ENCODE measurements at places on chromosomes 13 and 19.

DNA sequence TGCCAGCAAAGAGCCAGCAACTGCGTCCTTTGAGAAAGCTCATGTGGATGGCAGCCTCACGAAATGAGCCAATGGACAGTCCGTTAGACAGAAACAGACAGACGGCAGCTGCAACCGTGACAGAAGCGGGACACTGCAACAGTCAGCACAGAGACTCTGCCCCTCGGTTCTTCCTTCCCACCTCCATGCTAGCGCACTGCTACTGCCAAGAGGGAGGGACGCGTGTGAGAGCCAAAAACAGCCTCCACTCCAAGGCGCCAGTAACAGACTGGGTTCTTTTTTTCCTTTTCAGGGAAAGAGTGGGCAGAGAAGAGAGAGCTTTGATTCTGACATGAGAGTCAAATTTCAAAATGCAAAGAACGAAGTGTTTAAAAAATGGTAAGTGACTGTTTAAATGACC is 77.5 kb downstream of the SERP2 start:
- no peak for DNase-seq

DNA sequence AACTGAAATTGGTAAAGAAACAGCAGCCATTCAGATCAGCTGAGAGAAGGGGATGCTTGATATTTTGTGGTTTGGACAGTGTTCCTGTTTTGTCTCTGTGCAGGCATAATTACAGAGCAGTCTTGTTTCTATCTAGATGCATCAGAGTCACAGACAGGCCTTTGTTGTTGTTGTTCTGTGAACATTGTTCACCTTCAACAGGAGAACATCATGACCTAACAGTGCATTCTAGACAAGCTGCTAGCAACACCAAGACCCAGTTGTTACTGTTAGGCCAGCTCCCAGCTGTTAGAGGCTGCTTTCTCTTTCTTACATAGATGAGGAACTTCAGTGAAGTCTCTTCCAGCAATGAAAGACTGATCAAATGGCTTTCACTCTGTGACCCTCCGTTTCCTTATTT is 8.5 kb upstream of the LSR start:
- DNase-seq, result peak; percentile 72

GRCh38 chr13:24127116-24127631 is 33.3 kb upstream of the SPATA13 start:
- DNase-seq, result no peak

DNA sequence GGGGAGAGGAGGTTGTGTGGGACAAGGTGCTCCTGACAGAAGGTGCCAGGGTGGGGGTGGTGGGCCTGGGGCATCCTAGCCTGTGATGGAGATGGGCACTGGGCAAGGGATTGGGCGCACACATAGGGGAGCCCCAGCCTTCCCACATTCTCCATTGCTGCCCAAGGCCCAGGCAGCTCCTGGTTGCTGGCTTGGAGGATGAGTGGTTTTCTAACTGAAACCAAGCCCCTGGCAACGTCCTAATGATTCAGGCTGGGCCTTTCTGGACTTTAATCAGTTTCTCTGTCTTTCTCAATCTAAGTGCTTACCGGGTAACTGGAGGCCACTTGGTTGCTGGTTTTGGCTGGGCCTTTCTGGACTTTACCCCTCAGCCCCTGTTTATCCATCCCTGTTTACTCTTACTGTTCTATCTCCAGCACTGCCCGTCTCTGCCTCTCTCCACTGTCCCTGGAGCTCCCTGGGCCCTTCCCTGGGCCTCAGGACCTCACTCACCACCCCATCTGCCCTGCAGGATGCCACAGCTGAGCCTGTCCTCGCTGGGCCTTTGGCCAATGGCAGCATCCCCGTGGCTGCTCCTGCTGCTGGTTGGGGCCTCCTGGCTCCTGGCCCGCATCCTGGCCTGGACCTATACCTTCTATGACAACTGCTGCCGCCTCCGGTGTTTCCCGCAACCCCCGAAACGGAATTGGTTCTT is 354 bp downstream of the CYP4F3 start:
- DNase-seq, result no peak

GRCh38 chr13:74338341-74338740 is 204.1 kb upstream of the KLF12 start:
- no peak for DNase-seq

- peak; percentile 66 for DNase-seq
Observed at GRCh38 chr13:50531917-50532899, 311.3 kb downstream of the DLEU7 start.

DNA sequence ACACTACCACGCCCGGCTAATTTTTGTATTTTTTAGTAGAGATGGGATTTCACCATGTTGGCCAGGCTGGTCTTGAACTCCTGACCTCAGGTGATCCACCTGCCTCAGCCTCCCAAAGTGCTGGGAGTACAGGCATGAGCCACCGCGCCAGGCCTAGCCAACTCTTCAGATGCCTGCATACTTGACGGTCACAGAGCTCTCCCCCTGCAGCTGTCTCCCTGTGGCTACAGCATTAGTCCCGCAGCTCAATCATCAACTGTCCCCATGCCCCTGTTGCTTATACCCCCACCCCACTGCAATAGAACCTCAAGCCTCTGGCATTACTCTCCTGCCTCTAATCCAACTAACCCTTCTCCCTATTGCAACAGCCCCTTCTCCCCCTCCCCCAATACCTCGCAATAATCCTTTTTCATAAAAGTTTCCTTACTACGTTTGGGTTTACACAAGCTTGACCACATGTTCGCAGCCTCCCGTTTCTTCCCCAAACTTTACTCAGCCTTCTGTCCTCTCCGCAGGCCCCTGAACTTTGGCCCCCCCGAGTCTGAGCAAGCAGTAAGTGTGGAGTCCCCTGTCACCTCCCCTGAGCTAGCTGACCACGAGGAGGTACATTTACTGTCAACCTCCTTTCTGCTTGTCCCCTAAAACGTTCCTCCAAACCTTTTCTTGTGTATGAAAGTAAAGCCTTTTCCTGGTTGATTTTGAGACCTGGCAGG is 1.7 kb downstream of the ZNF77 start:
- DNase-seq, result no peak

DNA sequence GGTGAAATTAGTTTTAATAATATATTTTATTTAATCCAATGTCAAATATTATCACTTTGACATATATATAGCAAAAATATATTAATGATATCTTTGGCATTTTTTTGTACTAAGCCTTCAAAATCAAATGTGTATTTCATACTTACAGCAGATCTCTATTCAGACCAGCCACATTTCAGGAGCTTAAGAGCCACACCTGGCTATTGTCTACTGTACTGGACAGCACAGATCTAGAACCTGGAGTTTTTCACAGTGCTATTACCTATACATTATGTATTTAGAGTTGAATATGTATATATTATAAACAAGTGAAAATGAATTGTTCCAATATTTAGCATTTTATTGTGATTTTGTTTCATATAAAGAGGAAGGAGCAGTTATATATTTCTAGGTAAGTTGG is 486.3 kb downstream of the DIAPH3 start:
- no peak for DNase-seq

DNA sequence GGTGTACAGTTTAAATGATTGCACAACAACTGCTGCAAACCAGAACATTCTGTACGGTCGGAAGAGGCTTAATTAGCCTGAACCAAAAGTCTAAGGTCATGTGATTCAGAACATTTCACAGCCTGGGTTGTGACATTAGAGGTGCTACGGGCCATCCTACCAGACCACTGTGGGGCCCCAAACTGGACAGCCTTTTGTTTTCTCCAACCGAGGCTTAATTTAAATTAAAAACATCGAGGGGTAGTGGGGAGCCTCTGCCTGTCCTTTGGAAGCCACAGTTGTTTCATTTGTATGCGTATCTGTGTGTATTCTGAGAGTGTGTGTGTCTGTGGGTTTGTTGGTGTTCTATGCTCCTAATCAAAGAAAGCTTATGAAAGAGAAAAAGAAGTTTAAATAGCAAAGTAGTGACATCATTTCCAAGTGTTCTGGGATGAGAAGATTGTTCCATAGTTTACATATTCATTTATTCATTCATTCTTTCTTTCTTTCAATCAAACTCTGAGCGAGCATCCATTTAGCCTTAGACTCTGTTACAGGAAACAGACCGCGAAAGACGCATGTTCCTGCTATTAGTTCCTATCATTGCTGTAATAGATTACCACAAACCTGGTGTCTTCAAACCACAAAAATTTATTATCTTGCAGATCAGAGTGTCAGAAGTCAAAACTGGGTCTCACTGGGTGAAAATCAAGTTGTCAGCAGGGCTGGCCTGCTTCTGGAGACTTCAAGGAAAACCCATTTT is 444.8 kb downstream of the FOXO1 start:
- no peak for DNase-seq

DNA sequence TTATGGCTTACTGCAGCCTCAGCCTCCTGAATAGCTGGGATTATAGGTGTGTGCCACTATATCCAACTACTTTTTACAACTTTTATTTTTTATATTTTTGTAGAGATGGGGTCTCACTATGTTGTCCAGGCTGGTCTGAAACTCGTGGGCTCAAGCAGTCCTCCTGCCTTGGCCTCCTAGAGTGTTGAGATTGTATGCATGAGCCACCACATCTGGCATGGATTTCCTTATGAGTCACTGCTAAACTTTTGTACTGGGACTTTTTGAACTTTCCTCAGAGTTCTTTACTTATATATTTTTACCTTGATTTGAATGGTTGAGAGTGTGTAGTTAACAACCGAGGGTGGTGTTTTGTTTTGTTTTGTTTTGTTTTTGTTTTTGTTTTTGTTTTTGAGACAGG is 33.4 kb downstream of the DNAJC3 start:
- DNase-seq, result no peak

All from suppressor macrophage (primary cell).